Neuronal stem cell (in vitro differentiated cells): ENCODE measurements at places on chromosomes 6 and 20.

DNA sequence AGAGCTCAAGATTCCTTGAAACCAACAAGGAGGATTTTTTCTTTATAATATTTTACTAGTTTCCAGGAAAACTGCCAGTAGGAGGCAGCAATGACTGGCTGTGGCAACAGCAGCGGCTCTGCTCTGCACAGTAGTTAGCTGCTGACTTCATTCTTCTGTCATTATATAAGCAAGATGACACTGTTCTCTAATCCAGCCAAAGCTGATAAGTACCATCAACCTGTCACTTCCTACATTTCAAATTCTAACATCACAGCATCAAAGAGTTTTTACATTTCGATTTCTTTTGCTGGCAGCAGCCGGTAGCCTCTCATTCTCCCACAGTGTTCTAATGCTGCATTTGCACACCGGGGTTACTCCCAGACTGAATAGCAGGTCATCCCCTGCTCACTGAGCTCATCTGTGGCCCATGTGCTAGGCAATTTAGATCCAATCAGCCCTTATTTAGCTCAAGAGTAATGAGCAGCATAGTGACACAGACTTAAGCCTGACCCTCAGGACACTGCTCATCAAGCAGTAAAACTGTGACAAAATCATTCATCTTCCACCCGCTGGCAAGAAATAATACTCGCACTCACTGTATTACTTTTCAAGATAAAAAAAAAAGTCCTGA lies 67.8 kb downstream of the MMS22L start:
- H3K27me3 ChIP-seq: no peaks in the 10 kb centered on the region
- no peaks in the 10 kb centered on the region for H3K36me3 ChIP-seq
- DNase-seq: peak; percentile 49
- H3K4me3 ChIP-seq: no peak overlapping the region

GRCh38 chr6:127864701-127865100 lies 36.2 kb downstream of the THEMIS start:
- H3K4me3 ChIP-seq: no peak overlapping the region
- H3K36me3 ChIP-seq: no peaks in the 10 kb centered on the region
- no peaks in the 10 kb centered on the region for H3K4me1 ChIP-seq
- DNase-seq: no peak
- no peaks in the 10 kb centered on the region for H3K27me3 ChIP-seq
- H3K27ac ChIP-seq: no peak overlapping the region

- H3K27me3 ChIP-seq: no peaks in the 10 kb centered on the region
- H3K4me1 ChIP-seq: peaks cover 13% of the 10 kb centered on the region
- DNase-seq: no peak
Observed at GRCh38 chr6:41601248-41601549, 37.1 kb upstream of the MDFI start.

GRCh38 chr20:327186-328026 lies 2.1 kb downstream of the SOX12 start:
- H3K4me1 ChIP-seq: peaks cover 36% of the 10 kb centered on the region
- H3K36me3 ChIP-seq: peaks cover 18% of the 10 kb centered on the region
- peak overlapping the region; percentile 25 for H3K27ac ChIP-seq
- H3K4me3 ChIP-seq: peak overlapping the region; percentile 98

GRCh38 chr6:149696901-149697300 lies 21.0 kb downstream of the LATS1 start:
- H3K27ac ChIP-seq: no peak overlapping the region
- H3K4me3 ChIP-seq: no peak overlapping the region
- H3K27me3 ChIP-seq: no peaks in the 10 kb centered on the region
- peaks cover 8% of the 10 kb centered on the region for H3K36me3 ChIP-seq
- no peaks in the 10 kb centered on the region for H3K4me1 ChIP-seq

DNA sequence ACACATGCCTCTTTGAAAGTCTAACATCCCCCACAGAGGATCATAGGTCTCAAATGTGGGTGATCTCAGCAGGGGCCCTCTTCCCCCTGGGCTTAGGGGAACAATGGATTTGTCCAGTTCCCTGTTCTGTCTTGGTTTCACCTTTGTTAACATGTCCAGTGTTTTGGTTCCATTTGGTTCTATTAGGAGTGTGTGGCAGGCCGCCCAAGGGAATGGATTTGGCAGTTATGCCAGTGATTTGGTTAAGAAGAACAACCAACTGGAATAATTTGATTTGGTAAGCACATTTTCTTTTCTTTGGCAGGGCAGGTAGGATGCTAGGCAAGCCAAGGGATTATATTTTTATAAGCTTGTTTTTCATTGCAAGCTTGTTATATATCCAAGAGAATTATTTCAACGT lies 28.5 kb upstream of the ENPP1 start:
- no peaks in the 10 kb centered on the region for H3K27me3 ChIP-seq
- no peak overlapping the region for H3K4me3 ChIP-seq
- no peaks in the 10 kb centered on the region for H3K36me3 ChIP-seq

GRCh38 chr6:273551-274058 lies 18.7 kb upstream of the DUSP22 start:
- no peaks in the 10 kb centered on the region for H3K27me3 ChIP-seq
- no peak overlapping the region for H3K27ac ChIP-seq
- H3K4me3 ChIP-seq: no peak overlapping the region
- H3K4me1 ChIP-seq: no peaks in the 10 kb centered on the region
- H3K36me3 ChIP-seq: no peaks in the 10 kb centered on the region
- no peak for DNase-seq

DNA sequence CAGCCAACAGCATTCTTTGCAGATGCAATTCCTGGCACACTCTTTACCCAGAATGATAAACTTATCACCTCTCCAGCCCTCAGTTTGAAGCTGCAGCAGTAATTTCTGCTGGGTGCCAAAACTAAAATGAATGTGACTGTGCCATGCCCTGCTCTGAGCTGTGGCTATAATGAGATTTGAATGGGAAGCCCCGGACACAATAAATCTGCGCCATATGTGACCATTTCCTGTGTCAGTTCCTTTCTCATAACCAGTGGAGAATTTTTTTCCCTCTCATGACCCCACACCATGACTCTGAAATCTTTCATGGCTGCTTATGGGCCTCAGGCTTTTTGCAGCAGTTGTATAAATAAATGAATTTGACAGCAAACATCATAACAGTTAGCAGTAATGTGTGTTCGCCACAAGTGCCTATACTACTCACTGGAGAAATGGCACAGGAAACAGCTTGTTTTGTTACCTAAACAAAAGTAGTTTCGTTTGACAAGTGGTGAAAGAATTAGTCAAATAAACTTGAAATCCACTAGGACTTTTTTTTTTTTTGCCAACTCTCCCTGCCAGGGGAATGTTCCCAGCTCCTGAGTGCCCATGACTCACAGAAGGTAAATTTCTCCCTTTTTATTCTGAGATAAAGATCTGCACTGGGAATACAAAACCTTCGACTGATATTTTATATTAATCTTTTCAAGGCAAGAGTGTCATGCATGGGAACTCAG lies 408.4 kb downstream of the PKHD1 start:
- H3K36me3 ChIP-seq: no peaks in the 10 kb centered on the region
- H3K4me3 ChIP-seq: no peak overlapping the region
- no peak overlapping the region for H3K27ac ChIP-seq
- H3K4me1 ChIP-seq: no peaks in the 10 kb centered on the region

GRCh38 chr6:138455746-138456400 lies 43.4 kb downstream of the NHSL1 start:
- no peak overlapping the region for H3K27ac ChIP-seq
- no peaks in the 10 kb centered on the region for H3K36me3 ChIP-seq
- no peak overlapping the region for H3K4me3 ChIP-seq

GRCh38 chr6:115832786-115833185 lies 227.9 kb downstream of the FRK start:
- H3K27ac ChIP-seq: no peak overlapping the region
- no peaks in the 10 kb centered on the region for H3K4me1 ChIP-seq
- DNase-seq: no peak
- H3K4me3 ChIP-seq: no peak overlapping the region
- no peaks in the 10 kb centered on the region for H3K36me3 ChIP-seq
- no peaks in the 10 kb centered on the region for H3K27me3 ChIP-seq

DNA sequence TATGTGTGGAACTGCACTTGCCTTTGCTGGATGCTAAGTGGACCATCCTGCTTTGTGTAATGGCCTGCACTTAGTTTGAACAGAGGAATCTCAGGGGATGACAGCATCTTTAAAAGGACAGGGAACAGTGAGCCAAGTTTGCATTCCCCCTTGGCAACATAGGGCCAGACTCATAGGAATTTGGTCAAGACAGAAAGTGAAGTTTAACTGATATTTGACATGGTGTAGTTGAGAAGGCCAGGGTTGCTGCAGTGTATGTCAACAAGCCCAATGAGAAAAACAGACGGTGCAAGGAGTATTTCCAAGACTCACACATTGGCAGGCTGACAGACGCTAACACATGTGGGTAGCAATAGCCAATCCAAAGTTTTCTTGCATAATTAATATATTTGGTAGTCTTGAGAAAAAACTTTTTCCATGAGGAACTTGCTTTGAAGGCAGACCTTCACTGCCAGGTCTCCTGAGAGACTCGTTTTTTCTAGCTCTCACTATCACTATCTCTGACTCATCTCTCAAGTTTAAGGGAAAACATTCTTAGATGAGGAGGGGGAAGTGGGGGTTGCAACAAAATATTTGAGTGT lies 213.8 kb downstream of the IBTK start:
- no peak for DNase-seq
- no peaks in the 10 kb centered on the region for H3K27me3 ChIP-seq
- no peak overlapping the region for H3K27ac ChIP-seq
- no peak overlapping the region for H3K4me3 ChIP-seq

- H3K4me1 ChIP-seq: no peaks in the 10 kb centered on the region
- no peak overlapping the region for H3K27ac ChIP-seq
- no peaks in the 10 kb centered on the region for H3K27me3 ChIP-seq
- H3K36me3 ChIP-seq: no peaks in the 10 kb centered on the region
- peak overlapping the region; percentile 16 for H3K4me3 ChIP-seq
Observed at GRCh38 chr6:50240986-50241385, 191.3 kb upstream of the DEFB112 start.

DNA sequence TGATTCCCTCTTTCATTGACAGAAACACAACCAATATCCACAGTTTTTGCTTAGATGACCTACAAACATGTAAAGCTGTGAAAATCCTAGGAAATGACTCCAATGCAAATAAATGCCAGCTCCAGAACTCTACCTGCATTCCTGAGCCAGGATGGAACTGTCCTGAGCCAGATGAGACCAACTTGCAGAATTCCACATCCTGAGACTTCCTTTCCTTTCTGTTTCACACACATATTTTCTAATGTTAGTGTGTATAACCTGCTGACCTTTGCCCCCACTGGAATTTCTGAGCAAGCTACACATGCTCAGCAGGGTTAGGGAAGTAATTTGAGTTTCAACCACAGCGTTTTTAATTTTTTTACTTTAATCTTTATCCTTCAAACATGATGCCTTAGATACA lies 69.6 kb upstream of the ADGRF1 start:
- no peaks in the 10 kb centered on the region for H3K27me3 ChIP-seq
- H3K27ac ChIP-seq: no peak overlapping the region
- no peak overlapping the region for H3K4me3 ChIP-seq
- no peaks in the 10 kb centered on the region for H3K36me3 ChIP-seq

DNA sequence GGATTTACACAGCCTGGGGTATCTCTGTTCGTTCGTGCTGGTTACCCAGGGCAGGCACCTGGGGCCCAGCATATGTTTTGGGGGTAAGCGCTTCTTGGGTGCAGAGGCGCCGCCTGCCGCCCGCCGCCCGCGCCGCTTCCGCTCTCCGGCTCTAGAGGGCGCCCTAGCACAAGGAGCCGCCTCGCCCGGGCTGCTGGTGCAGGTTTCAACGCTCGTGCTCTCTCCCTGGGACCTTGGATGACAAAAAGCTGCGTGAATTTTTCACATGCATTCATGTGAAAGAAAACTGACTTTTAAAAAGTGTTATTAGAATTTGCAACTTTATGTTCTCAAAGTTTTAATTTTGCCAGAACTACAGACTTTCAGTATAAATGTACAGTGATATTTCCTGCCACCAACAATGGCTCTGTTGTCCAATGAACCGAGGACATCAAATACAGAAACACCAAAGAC lies 32.5 kb downstream of the PRR18 start:
- no peak overlapping the region for H3K4me3 ChIP-seq
- H3K27ac ChIP-seq: no peak overlapping the region
- no peaks in the 10 kb centered on the region for H3K36me3 ChIP-seq
- peaks cover 6% of the 10 kb centered on the region for H3K4me1 ChIP-seq
- DNase-seq: peak; percentile 68

GRCh38 chr6:161624111-161624510 lies 350.2 kb upstream of the AGPAT4 start:
- DNase-seq: no peak
- no peak overlapping the region for H3K27ac ChIP-seq
- no peaks in the 10 kb centered on the region for H3K36me3 ChIP-seq
- no peaks in the 10 kb centered on the region for H3K27me3 ChIP-seq

DNA sequence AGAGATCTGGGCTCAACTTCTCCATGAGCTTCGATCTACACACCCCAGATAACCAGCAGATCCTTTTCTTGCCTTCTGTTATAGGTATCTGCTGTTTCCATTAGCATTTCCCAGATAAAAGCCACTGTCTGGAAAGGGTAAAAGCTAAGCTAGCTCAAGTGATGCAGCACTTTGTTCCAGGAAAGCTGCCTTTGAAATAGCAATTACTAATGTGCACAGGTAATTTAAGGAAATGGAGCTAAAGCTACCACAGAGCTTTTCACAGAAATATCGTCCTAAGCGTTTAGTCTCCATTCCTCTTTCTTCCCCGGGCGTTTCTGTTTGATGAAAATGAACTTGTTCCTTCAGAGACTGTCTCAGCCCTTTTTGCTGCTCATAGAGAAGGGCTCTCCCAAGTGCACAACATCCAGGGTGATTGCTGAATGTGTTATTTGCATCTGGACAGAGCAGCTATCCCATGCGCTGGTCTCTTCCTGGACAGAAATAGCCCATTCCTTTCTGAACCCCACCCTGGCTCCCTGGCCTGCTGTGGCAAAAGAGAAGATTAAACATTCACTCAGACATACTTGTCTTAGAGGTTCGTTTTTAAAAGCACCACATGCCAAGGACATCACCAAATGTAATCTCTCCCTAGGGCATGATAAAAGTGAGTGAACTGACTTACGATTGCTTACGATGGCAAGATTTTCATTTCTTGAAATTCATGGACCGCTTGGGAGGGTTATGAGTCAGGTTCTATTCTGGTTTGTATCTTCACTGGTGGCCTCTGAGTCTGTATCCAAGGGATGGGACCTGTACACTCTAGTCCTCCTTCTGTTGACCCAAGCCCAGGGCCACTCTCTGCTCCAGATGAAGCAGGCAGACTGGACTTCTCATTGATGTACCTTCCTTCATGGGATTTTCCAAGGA lies 429.1 kb upstream of the CDH4 start:
- no peaks in the 10 kb centered on the region for H3K4me1 ChIP-seq
- H3K27me3 ChIP-seq: peaks cover 3% of the 10 kb centered on the region
- H3K4me3 ChIP-seq: no peak overlapping the region
- no peak for DNase-seq
- no peaks in the 10 kb centered on the region for H3K36me3 ChIP-seq

- H3K27ac ChIP-seq: no peak overlapping the region
- H3K4me1 ChIP-seq: peaks cover 2% of the 10 kb centered on the region
- H3K4me3 ChIP-seq: no peak overlapping the region
- H3K27me3 ChIP-seq: no peaks in the 10 kb centered on the region
- H3K36me3 ChIP-seq: no peaks in the 10 kb centered on the region
Observed at GRCh38 chr6:134449004-134449403, 131.1 kb upstream of the SGK1 start.

GRCh38 chr6:43454290-43454695 lies 1.1 kb downstream of the DLK2 start:
- peaks cover 2% of the 10 kb centered on the region for H3K27me3 ChIP-seq
- H3K36me3 ChIP-seq: peaks cover 19% of the 10 kb centered on the region
- DNase-seq: no peak
- H3K4me1 ChIP-seq: peaks cover 4% of the 10 kb centered on the region
- no peak overlapping the region for H3K27ac ChIP-seq
- peak overlapping the region; percentile 55 for H3K4me3 ChIP-seq
